ENCODE measurements at places on chromosomes 7 and 10. TPM values are rescaled to one million over a fixed set of nuclear protein-coding genes. Genes with fewer than 3 reads are reported as not detected.
A peak's percentile ranks its signal among the peaks of the same experiment; 100 is the strongest.

- DNase-seq: peak; percentile 59
Measured at GRCh38 chr7:134660961-134661376, 14.3 kb downstream of the BPGM start.

DNA sequence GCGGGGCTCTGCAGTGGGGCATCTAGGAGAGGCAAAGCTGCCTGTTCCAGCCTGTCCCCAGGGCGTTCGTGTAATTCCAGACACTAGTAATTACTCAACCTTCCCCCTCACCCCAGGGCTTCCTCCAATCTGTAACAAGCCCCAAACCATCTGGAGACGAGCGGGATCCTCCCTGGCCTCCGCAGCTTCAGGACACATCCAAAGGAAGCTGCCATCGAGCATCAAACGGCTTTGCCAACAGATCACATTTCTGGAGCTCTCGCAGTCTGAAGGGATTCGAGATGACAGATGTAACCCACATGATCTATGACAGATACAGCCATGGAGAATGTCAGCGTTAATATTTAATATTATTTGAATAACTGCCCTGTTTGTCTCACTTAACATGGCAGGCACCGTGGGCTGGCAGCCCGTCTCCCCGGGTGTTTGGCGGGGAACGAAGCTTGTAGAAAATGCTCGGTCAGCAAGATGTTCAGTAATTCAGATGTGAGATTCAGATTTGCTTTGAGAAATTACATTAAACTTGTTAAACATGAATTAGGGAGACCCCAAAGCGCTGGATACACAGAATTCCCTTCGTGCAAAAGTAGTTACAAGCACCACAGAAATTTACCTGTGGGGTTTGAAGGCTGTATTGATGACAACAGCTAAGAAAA lies 108.5 kb upstream of the C7orf33 start:
- DNase-seq: peak; percentile 78

GRCh38 chr7:64863021-64863420 lies 40.1 kb upstream of the ZNF273 start:
- no peak for DNase-seq

DNA sequence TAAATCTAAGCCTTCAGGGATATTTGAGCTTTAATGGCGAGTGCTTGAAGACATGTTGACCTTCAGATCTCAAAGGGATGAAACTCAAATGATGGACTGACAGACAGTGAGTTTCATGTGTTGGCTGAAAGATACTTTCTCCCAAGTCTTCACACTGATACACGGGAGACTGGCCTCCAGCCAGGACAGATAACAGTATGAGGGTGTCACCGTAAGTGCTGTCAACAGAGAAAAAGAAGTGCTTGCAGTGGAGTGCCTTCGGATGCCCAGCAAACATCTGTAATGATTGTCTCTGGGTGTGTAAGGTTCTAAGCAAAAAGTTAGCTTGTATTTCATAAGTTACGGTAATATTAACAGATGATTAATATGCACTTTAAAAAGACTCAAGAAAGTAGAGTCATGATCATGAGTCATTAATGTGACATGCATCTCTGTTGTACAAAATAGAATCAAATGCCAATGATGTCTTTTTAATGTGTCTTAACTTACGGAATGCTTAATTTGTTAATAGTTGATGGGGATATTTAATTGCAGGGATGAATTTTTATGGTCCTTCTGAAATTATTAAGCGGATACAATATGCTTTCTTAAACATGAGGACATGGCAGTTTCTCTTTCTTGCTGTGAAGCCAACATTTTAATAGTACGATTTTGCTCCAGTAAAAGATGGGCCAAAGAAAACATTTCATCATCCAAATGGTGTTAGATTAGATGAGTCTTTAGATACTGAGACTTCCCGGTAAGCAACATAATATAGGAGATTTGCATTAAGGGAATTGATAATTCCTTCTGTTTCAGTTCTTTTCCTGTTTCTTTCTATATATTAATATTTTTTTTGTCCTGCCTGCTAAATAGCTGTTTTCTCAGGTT lies 292.5 kb downstream of the GALNT17 start:
- no peak for DNase-seq

DNA sequence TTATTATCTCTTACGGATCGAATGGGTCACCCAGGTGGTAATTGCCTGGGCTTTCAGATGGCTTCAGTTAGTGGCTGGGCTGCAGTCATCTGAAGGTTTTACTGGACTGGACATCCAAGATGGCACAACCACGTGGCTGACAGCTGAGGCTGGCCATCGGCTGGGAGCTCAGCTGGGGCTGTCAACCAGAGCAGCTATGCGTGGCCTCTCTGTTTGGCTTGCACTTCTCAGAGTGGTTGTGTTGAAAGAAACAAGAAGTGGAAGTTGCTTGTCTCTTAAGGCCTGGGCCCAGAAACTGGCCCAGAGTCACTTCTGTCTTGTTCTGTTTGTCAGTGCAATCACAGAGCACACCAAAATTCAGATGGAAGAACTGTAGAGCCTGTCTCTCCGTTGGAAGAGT lies 5.7 kb upstream of the GDI2 start:
- no peak for DNase-seq

DNA sequence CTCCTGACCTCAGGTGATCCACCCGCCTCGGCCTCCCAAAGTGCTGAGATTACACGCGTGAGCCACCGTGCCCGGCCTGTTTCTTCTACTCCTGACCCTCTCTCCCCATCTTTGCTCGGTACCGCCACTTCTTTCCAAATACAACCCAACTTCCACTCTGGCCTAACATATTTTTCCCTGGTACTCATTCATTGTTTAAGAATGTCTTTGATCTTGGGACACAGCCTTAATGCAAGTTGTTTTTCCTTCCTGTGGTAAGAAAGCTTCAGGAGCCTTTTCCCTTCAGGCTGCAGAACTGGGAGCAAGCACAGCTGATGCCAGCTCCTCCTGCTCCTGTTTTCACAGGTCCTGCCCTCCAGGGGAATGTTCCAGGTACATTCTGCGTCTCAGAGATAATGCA lies 13.7 kb downstream of the CALML3 start:
- peak; percentile 54 for DNase-seq

DNA sequence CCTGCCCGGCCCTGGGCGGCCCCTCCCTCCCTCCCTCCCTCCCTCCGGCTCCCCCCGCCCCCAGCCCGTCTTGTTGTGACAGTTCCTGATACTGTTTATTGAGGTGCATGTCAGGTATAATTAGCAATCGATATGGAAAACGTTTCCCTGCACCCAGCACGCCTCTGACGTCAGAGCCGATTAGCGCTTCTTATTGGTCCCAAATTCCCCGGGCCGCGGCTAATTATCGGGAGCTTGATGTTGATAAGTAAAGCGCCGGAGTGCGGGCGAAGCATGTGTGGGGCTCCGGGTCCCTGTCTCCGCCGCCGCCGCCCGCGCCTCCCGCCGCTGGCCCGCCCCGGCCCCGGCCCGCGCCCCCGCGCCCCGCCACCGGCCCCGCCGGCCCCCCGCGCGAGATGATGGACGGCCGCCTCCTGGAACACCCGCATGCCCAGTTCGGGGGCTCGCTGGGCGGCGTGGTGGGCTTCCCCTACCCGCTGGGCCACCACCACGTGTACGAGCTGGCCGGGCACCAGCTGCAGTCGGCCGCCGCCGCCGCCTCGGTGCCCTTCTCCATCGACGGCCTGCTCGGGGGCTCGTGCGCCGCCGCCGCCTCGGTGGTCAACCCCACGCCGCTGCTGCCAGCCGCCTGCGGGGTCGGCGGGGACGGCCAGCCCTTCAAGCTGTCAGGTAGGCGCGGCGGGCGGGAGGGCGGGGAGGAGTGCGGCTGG lies at the start of gene UNCX:
Gene UNCX, plus strand, starts transcription at position 250 of the 710 bp plus-strand sequence. Its CDS starts 146 bp downstream, at position 396.
- no peak for DNase-seq

Gene SUN3
- total RNA-seq: not detected

Gene SEMA3C
- total RNA-seq: 93.4 TPM

Gene FAM53B
- total RNA-seq: 19.3 TPM

Gene SFRP4
- total RNA-seq: 3.4 TPM

Data from umbilical cord (tissue), 2 donors.